Hepatocyte (in vitro differentiated cells): ENCODE measurements at places on chromosomes 12 and 14.

DNA sequence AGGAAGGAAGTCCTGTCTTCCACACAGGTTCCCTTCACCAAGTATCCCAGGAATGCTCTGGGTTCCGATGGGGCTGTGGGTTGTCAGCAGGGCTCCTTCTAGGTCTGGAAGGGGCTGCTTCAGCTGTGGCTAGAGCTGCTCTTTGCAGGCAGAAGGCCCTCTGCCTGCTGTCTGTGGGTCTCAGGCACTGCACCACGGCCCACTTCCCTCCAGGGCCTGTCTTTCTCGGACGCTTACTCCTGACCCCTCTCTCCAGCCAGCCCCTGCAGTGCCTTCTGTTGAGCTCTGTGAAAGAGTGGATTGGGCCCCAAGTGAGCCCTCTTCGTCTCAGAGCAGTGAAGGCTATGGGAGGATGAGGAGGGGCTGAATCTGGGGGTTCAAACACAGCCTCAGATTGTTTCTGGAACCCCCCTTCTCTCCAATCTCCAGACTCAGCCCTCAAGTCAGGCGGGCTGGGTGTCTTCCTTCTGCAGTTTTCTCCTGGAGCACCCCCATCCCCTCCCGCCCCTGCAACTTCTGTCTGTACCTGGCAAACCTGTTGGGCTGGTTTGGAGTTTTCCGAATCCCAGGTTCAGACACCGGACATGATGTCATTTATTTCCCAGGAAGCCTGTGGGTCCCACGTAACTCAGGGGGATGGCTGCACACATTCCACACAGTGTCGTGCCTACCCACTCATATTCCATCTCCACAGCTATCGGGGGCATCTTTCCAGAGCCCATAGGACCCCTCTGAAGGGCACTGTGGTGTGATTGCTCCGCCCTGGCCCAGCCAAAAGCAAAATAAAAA lies 24.9 kb upstream of the SPPL3 start:
- peak overlapping the region; percentile 83 for H3K27ac ChIP-seq
- H3K4me1 ChIP-seq, result no peaks in the 10 kb centered on the region
- peak; percentile 65 for DNase-seq
- H3K27me3 ChIP-seq, result no peaks in the 10 kb centered on the region
- H3K4me3 ChIP-seq, result no peak overlapping the region

DNA sequence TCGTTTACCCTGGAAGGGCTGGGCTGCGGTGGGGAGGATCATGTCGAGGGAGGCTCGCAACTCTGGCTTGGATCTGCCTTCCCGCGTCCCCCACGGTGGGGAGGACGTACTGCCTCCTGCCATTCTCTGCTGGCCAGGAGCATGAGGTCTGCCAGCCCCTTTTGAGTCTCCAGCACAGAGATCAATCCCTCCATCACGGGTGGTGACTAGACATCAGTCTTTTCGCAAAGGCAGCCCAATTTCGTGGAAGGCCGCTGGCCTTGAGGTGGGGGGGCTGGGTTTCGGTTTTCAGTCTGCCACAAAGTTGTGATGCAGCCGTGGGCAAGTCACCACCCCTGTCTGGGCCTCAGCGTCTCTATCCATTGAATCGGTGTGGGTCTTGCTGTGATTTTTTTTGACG lies 62.2 kb downstream of the PRMT8 start:
- no peak overlapping the region for H3K27ac ChIP-seq
- H3K36me3 ChIP-seq, result no peaks in the 10 kb centered on the region
- no peak overlapping the region for H3K4me3 ChIP-seq
- H3K27me3 ChIP-seq, result peaks cover 14% of the 10 kb centered on the region

GRCh38 chr12:77941401-77941800 lies 110.7 kb downstream of the NAV3 start:
- no peak overlapping the region for H3K4me3 ChIP-seq
- no peaks in the 10 kb centered on the region for H3K27me3 ChIP-seq
- H3K4me1 ChIP-seq, result peaks cover 4% of the 10 kb centered on the region
- no peak for DNase-seq
- H3K27ac ChIP-seq, result no peak overlapping the region

DNA sequence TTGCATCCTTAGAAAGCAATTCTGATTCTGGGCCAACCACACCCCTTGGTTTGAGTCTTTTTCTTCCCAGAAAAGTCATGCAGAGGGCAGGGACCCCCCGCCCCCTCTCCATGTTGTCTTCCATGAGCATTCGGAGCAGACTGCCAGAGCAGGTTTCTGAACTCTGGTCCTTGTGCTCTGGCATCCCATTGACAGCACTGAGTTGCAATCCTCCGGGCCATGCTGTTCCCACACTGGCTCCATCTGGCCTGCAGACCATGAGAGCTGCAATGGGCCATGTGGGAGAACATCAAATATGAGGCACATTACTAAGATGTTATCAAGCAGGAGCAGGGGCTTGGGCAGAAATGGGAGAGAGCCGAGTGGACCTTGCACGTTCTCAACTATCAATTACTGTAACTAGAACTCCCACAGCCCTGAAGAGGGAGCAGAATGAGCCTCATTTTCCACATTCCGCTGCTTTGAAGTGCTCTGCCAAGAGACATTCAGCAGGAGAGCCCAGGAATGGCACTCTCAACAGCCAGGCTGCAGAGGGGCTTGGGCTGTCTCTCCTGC lies 157.4 kb downstream of the STXBP6 start:
- H3K27ac ChIP-seq, result no peak overlapping the region
- H3K36me3 ChIP-seq, result no peaks in the 10 kb centered on the region
- no peak for DNase-seq
- H3K4me1 ChIP-seq, result peaks cover 7% of the 10 kb centered on the region
- H3K27me3 ChIP-seq, result no peaks in the 10 kb centered on the region
- no peak overlapping the region for H3K4me3 ChIP-seq

DNA sequence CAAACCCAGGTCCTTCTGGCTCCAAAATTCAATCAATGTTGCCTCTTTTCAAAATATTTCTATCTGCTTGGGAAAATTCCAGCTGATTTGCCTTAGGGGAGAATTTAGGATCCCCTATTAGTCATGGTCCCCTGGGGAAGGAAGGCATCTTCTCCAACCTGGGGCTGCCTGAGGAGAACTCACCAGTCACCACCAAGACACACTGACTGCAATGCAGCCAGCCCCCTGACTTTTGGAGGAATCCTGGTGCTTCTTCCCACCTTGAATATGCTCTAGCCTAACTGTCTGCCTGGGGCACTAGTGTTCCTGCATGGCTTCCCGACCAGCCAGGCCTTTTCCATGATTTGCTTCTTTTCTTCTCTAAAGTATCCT lies 71.8 kb upstream of the BCL2L14 start:
- H3K27me3 ChIP-seq, result no peaks in the 10 kb centered on the region
- no peaks in the 10 kb centered on the region for H3K36me3 ChIP-seq
- no peak overlapping the region for H3K27ac ChIP-seq
- H3K4me3 ChIP-seq, result no peak overlapping the region
- no peak for DNase-seq

- no peak for DNase-seq
- peak overlapping the region; percentile 99 for H3K27ac ChIP-seq
- peak overlapping the region; percentile 67 for H3K4me3 ChIP-seq
Measured at GRCh38 chr12:31325524-31325875, 450 bp downstream of the SINHCAF start.
